ENCODE measurements at places on chromosomes 6 and 20. TPM values are rescaled to one million over a fixed set of nuclear protein-coding genes. Genes with fewer than 3 reads are reported as not detected.

The RAD21L1 gene
- total RNA-seq: not detected

The MPIG6B gene
- total RNA-seq: not detected

The UNC93A gene
- not detected for total RNA-seq

The VNN1 gene
- total RNA-seq: 2.6 TPM

The MAFB gene
- total RNA-seq: 43.3 TPM

The SAMD5 gene
- 0.82 TPM for total RNA-seq

The LY6G6F gene
- not detected for total RNA-seq

The CLDN20 gene
- not detected for total RNA-seq

The DPPA5 gene
- total RNA-seq: not detected

The ERVFRD-1 gene
- total RNA-seq: not detected

The RNF5 gene
- total RNA-seq: 61.5 TPM

- H3K27ac ChIP-seq: no peak overlapping the region
- H3K4me3 ChIP-seq: no peak overlapping the region
- H3K36me3 ChIP-seq: no peaks in the 10 kb centered on the region
- DNase-seq: no peak
Observed at GRCh38 chr20:51160821-51161220, 137.9 kb upstream of the KCNG1 start.

DNA sequence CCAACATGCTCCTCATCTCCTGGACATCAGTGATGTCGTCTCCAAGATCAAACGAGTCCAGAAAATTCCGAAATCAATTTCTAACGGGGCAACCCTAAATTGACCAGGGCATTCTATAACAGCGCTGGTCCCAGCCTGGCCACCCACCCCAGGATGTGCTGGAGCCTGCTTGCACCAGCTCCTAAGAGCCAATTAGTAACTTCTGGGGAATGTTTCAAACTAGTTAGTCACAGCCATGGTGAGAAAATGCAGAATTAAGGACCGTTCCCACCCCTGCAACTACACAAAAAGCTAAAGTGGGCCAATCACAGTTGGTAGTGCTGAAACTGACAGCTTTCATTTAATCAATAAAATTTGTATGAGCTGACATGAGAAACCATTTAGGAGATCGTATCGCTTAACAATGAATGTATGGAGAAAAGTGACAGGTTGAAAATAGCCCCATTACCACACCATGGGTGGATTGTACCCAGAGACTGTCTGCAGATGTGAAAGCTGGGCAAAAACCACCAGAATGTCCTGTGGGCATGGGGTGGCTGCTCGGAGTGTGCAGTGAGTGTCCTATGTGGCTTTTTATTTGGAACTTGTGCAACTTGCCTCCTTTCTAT, 165.7 kb upstream of the AFDN start:
- no peak overlapping the region for H3K4me3 ChIP-seq
- H3K36me3 ChIP-seq: no peaks in the 10 kb centered on the region
- H3K27ac ChIP-seq: no peak overlapping the region
- H3K27me3 ChIP-seq: no peaks in the 10 kb centered on the region
- H3K4me1 ChIP-seq: no peaks in the 10 kb centered on the region

GRCh38 chr20:48904566-48905296, 16.8 kb upstream of the ARFGEF2 start:
- H3K4me1 ChIP-seq: no peaks in the 10 kb centered on the region
- H3K4me3 ChIP-seq: no peak overlapping the region
- no peaks in the 10 kb centered on the region for H3K27me3 ChIP-seq
- no peaks in the 10 kb centered on the region for H3K36me3 ChIP-seq

DNA sequence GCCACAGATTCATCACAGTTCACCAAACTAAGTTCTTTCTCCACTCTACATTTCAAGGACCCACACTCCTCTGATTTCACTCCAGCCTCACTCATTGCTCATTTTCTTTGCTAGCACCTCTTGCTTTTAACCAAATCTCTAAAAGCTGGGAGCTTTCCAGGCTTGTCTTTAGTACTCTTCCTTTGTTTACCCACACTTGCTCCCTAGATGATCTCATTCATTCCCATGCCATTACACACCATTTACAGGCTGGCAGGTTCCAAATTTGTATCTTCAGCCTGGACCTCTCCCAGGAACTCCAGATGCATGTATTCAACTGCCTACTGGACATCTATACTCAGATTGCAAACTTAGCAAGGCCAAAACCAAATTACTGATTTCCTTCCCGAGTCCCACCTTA, 5.3 kb upstream of the GUCA1B start:
- H3K4me3 ChIP-seq: no peak overlapping the region
- no peaks in the 10 kb centered on the region for H3K27me3 ChIP-seq
- no peak for DNase-seq
- H3K27ac ChIP-seq: peak overlapping the region; percentile 46
- H3K4me1 ChIP-seq: peaks cover 35% of the 10 kb centered on the region

- peaks cover 18% of the 10 kb centered on the region for H3K36me3 ChIP-seq
- no peak overlapping the region for H3K27ac ChIP-seq
- no peaks in the 10 kb centered on the region for H3K27me3 ChIP-seq
- no peak for DNase-seq
Observed at GRCh38 chr6:31877125-31877650, 1.6 kb downstream of the SLC44A4 start.

DNA sequence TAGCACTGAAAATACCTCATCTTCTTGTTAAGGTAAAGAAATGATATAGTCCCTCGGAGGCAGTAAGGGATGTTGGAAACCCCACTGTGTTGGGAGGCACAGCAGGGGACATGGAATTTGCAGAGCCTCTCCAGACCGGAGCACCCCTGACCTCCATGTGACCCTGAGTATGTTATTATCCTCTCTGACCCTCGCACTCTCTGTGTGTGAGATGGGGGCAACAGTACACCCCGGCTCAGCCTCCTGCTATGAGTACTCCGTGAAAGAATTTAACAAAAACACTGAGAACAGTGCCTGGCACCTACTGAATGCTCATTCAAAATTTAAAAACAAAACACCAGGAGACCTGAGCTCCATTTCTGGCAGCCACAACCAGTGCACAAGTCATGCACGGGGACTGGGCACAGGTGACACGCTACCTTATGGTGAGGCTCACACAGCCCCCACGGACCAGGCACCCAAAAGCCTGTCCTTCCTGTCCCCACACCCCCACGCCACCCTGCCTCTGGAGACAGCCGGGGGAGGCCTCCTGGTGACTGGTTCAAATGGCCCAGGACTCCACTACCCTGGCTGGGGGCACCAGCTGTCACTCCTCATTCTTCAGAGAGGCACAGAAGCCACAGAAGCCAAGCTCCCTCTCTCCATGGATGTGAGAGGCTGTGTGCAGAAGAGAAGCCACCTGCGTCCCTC, 6.1 kb downstream of the NINL start:
- H3K36me3 ChIP-seq: no peaks in the 10 kb centered on the region
- no peak overlapping the region for H3K4me3 ChIP-seq
- no peak overlapping the region for H3K27ac ChIP-seq
- H3K4me1 ChIP-seq: no peaks in the 10 kb centered on the region
- no peaks in the 10 kb centered on the region for H3K27me3 ChIP-seq

GRCh38 chr6:133964052-133964451, 11.0 kb downstream of the TBPL1 start:
- H3K27ac ChIP-seq: no peak overlapping the region
- no peaks in the 10 kb centered on the region for H3K36me3 ChIP-seq

DNA sequence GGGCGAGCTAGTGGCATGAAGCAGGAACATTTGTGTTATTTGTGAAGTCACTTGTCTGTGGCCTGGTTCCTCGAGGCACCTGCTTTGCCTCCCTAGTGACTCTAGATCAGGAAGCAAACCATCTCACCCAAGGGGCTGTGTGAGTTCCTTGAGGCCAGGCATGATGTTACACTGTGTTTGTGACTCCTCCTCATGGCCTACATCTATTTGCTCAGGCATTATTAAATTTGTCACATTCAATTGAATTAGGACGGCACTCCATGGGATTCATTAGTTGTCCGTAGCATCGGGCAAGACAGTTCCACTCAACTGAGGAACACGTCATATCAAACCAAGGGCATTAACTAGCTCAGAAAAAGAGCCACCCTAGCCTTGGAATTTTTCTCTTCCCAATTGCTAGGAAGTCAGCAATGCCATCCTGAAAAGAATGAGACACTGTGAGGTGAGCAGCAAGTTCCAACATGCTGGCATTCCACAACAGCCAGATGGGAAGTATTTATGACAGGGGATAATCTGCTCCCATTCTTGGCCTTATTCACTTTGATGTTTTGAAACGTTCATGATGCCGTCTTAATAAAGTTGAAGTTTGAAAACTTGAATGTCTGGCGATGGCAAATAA, 17.2 kb downstream of the TMEM200A start:
- DNase-seq: no peak
- no peak overlapping the region for H3K27ac ChIP-seq
- H3K27me3 ChIP-seq: no peaks in the 10 kb centered on the region
- H3K4me1 ChIP-seq: no peaks in the 10 kb centered on the region
- no peaks in the 10 kb centered on the region for H3K36me3 ChIP-seq

GRCh38 chr6:83343121-83343520, 87.7 kb downstream of the ME1 start:
- H3K27me3 ChIP-seq: no peaks in the 10 kb centered on the region
- no peak overlapping the region for H3K27ac ChIP-seq
- no peak for DNase-seq
- H3K4me3 ChIP-seq: no peak overlapping the region

DNA sequence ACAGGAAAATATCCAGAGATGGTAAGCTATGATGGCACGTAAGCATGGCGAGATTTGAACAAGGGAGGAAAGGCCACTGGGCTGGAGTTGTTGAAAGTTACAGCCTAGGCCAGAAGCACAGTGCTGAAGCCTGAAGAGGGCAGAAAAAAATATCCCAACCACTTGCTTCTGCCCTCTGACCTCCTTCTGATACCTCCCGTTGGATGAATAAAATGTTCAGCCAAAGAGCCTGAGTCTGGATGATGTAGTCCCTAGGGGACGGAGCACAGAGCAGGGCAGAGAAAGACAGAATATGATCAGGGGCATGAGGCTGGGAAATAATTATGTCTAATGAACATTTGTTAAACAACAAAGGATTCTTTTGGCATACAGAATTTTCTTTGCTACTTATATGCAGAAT, 19.7 kb downstream of the KLHL31 start:
- H3K27ac ChIP-seq: no peak overlapping the region
- H3K36me3 ChIP-seq: no peaks in the 10 kb centered on the region
- DNase-seq: no peak
- no peak overlapping the region for H3K4me3 ChIP-seq
- H3K27me3 ChIP-seq: no peaks in the 10 kb centered on the region

- no peak for DNase-seq
- H3K4me3 ChIP-seq: no peak overlapping the region
- H3K27ac ChIP-seq: no peak overlapping the region
- no peaks in the 10 kb centered on the region for H3K27me3 ChIP-seq
Observed at GRCh38 chr20:31815408-31816188, 3.6 kb upstream of the MYLK2 start.

- peak overlapping the region; percentile 67 for H3K27ac ChIP-seq
- H3K36me3 ChIP-seq: no peaks in the 10 kb centered on the region
- DNase-seq: no peak
Observed at GRCh38 chr6:73742433-73742832, 46.4 kb downstream of the CD109 start.

GRCh38 chr20:6039766-6040165, 14.1 kb downstream of the LRRN4 start:
- H3K27ac ChIP-seq: no peak overlapping the region
- H3K4me1 ChIP-seq: no peaks in the 10 kb centered on the region
- peaks cover 29% of the 10 kb centered on the region for H3K36me3 ChIP-seq
- DNase-seq: no peak
- no peaks in the 10 kb centered on the region for H3K27me3 ChIP-seq
- no peak overlapping the region for H3K4me3 ChIP-seq

GRCh38 chr20:37415118-37416085, 69.5 kb downstream of the SRC start:
- peaks cover 9% of the 10 kb centered on the region for H3K4me1 ChIP-seq
- no peak overlapping the region for H3K4me3 ChIP-seq
- no peaks in the 10 kb centered on the region for H3K36me3 ChIP-seq
- H3K27ac ChIP-seq: no peak overlapping the region
- DNase-seq: no peak
- H3K27me3 ChIP-seq: peaks cover 5% of the 10 kb centered on the region

DNA sequence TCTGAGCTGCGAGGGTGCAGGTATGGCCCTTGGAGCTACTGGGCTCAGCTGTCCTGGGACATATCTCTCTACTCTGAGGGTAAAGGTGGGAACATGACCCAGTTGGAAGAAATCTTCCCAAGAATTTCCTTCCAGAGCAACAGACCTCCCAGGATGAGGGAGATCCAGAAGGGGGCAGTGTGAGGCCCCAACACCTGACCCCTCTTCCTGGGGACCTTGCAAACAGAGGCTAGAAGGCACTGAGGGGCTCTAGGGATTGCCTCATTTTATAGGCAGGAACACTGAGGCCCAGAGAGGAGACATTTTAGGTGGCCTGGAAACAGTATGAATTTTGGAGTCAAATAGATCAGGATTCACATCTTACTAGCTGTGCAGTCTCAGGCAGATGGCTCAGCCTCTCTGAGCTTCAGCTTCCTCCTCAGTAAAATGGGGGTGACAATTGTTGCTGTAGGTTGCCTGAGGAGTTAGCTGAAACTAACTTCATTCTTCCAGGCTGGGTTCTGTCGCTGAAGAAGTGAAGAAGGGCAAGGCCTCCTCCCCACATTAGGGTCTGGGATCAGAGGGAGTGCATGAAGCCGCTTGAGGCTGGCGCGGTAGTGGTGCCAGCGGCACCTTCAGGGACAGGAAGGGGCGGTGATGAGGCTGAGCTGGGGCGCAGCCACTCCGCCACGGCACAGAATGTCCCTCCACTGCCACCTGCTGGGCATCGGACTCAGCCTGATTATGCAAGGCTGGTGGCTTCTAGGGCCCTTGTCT, 11.4 kb downstream of the KCNK17 start:
- no peaks in the 10 kb centered on the region for H3K36me3 ChIP-seq
- H3K4me3 ChIP-seq: peak overlapping the region; percentile 3
- no peaks in the 10 kb centered on the region for H3K4me1 ChIP-seq
- DNase-seq: peak; percentile 80

DNA sequence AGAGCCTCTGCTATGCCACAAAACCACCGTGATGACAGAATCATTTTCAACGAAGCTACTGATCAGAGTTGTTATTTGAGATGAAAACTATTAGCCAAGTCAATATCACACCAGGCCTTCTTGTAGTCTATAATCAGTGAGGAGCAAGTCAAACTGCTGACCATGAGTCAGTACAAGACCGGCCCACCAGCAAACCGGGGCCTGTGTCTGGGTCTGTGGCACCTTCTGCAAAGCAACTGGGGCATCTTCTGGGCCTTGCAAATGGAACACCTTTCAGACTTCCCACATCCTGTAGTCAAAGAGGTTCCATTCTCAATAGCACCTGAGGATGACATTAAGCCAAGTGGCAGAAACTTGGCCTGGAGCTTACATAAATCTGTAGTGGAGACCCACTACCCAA, 38.5 kb downstream of the CPXM1 start:
- no peak overlapping the region for H3K4me3 ChIP-seq
- H3K4me1 ChIP-seq: no peaks in the 10 kb centered on the region
- no peaks in the 10 kb centered on the region for H3K27me3 ChIP-seq
- DNase-seq: no peak
- no peaks in the 10 kb centered on the region for H3K36me3 ChIP-seq
- H3K27ac ChIP-seq: no peak overlapping the region
